ENCODE measurements at places on chromosomes 4 and X. TPM values are rescaled to one million over a fixed set of nuclear protein-coding genes. Genes with fewer than 3 reads are reported as not detected.

GRCh38 chrX:124263743-124264142 is 68.7 kb upstream of the TEX13D start:
- peaks cover 15% of the 10 kb centered on the region for H3K4me1 ChIP-seq
- H3K27me3 ChIP-seq = no peaks in the 10 kb centered on the region
- no peak overlapping the region for H3K27ac ChIP-seq
- no peak overlapping the region for H3K4me3 ChIP-seq

- DNase-seq = no peak
- no peaks in the 10 kb centered on the region for H3K4me1 ChIP-seq
Observed at GRCh38 chrX:2463973-2464676, 36.7 kb downstream of the DHRSX start.

GRCh38 chrX:12443534-12444098 is 305.3 kb downstream of the FRMPD4 start:
- no peaks in the 10 kb centered on the region for H3K27me3 ChIP-seq
- H3K4me3 ChIP-seq = no peak overlapping the region
- no peaks in the 10 kb centered on the region for H3K36me3 ChIP-seq
- no peak for DNase-seq

GRCh38 chr4:17876943-17877342 is 66.2 kb downstream of the NCAPG start:
- H3K27ac ChIP-seq = no peak overlapping the region
- no peaks in the 10 kb centered on the region for H3K36me3 ChIP-seq
- no peaks in the 10 kb centered on the region for H3K27me3 ChIP-seq
- no peaks in the 10 kb centered on the region for H3K4me1 ChIP-seq
- DNase-seq = no peak

GRCh38 chrX:71109051-71109450 is 2.3 kb downstream of the IL2RG start:
- no peak for DNase-seq
- peaks cover 55% of the 10 kb centered on the region for H3K4me1 ChIP-seq
- H3K27me3 ChIP-seq = no peaks in the 10 kb centered on the region
- peaks cover 69% of the 10 kb centered on the region for H3K36me3 ChIP-seq
- peak overlapping the region; percentile 100 for H3K4me3 ChIP-seq

DNA sequence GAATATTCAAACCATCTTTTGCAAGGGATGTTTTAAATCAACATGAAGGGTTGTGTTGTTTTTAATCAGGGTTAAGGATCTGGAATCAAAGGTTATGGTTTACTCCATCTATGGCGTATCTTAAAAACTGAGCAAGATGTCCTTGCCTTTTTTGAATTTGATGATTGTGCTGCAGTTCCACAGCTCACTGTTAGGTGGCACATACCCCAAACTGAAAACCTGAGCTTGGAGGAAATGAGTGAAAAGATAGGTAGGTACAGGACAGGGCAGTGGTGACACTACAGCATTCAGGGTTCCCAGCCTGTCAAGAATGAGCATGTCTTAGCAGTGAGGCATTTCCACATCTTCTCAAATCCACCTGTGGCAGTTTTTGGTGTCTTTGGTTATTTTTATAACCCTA is 13.1 kb upstream of the EOLA1 start:
- peak overlapping the region; percentile 74 for H3K27ac ChIP-seq
- H3K36me3 ChIP-seq = peaks cover 23% of the 10 kb centered on the region
- H3K4me3 ChIP-seq = no peak overlapping the region
- peak; percentile 26 for DNase-seq

DNA sequence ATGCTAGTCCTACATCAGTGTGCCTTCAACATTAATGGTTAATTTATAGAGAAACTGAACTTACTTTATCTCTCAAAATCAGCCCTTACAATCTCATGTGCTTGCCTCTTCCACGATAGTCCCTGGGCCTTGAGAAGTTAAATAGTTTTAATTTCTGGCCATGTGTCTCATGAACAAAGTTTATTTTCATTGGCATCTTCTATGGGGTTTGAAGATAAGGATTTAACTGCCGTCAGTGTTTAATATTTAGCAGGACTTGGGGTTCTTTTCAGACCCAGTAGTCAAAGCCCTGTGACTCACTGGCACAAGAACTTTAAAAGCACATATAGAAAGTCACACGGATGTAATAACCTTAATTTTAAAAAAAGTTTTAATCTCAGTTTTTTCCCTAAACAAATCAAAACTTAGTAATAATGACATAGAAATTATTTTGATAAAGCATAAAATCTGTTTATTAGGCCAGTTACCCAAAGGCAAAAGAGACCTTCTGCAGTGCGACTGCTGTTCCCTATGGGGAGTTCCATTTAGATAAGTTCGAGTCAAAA is 10.1 kb upstream of the MPP1 start:
- no peak for DNase-seq
- H3K4me1 ChIP-seq = peaks cover 8% of the 10 kb centered on the region
- H3K27me3 ChIP-seq = peaks cover 17% of the 10 kb centered on the region
- H3K27ac ChIP-seq = no peak overlapping the region
- H3K36me3 ChIP-seq = no peaks in the 10 kb centered on the region

DNA sequence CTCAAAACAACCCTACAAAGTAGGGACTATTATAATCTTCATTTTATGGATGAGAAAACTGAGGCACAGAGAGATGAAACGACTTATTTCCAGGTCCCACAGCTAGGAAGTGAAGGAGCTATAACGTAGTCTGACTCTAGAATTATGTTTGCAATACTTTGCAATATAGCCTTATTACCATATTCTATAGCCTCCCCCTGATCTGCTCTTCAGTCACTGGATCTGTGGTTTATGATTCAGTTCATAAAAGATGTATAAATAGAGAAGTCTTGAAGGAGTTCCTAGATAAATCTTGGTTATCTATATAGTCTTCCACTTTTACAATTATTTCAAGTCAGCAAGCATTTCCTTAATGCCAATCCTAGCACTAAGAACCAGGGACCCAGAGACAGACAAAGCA is 57.5 kb downstream of the OPHN1 start:
- no peaks in the 10 kb centered on the region for H3K4me1 ChIP-seq
- H3K27me3 ChIP-seq = no peaks in the 10 kb centered on the region
- no peak overlapping the region for H3K4me3 ChIP-seq
- no peak for DNase-seq

GRCh38 chr4:19260346-19260745 is 991.4 kb upstream of the SLIT2 start:
- DNase-seq = no peak
- H3K4me3 ChIP-seq = no peak overlapping the region
- H3K27ac ChIP-seq = no peak overlapping the region
- no peaks in the 10 kb centered on the region for H3K4me1 ChIP-seq
- no peaks in the 10 kb centered on the region for H3K36me3 ChIP-seq
- no peaks in the 10 kb centered on the region for H3K27me3 ChIP-seq

- DNase-seq = peak; percentile 97
- peak within 1 kb of the TSS; percentile 99 for H3K4me3 ChIP-seq
- peaks cover 23% of the 10 kb centered on the region for H3K36me3 ChIP-seq
- H3K27me3 ChIP-seq = peaks cover 15% of the 10 kb centered on the region
- peaks cover 19% of the 10 kb centered on the region for H3K4me1 ChIP-seq
Observed at GRCh38 chr4:147617173-147617840, at the start of gene TMEM184C. TSS of gene TMEM184C (plus strand) at chr4:147617397. CDS start at chr4:147617957, 560 bp downstream.

- peaks cover 7% of the 10 kb centered on the region for H3K4me1 ChIP-seq
- H3K27me3 ChIP-seq = peaks cover 52% of the 10 kb centered on the region
- H3K36me3 ChIP-seq = no peaks in the 10 kb centered on the region
- H3K27ac ChIP-seq = no peak overlapping the region
Observed at GRCh38 chr4:170025523-170026252, 507 bp downstream of the MFAP3L start.

DNA sequence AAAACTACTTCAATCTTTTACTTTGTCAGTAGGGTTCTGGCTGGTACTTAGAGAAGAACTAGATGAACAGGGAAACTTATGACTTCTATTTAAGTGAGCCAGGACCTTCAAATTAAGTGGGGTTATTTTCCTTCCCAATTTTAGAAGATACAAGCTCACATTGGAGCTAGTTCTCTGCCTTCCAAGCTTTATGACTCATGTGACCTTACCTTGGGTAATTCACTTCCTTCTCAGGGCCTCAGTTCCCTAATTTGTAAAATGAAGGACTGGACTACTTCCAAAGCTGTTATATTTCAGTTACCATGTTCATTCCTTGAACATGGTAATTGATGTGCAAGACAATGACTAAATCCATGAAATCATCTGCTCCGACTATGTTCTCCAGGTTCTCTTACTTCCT is 32.0 kb upstream of the DCX start:
- H3K27ac ChIP-seq = no peak overlapping the region
- no peak for DNase-seq
- no peaks in the 10 kb centered on the region for H3K36me3 ChIP-seq
- H3K4me1 ChIP-seq = peaks cover 2% of the 10 kb centered on the region
- H3K27me3 ChIP-seq = no peaks in the 10 kb centered on the region

- no peaks in the 10 kb centered on the region for H3K36me3 ChIP-seq
- peaks cover 3% of the 10 kb centered on the region for H3K27me3 ChIP-seq
- H3K4me1 ChIP-seq = peaks cover 1% of the 10 kb centered on the region
- H3K27ac ChIP-seq = no peak overlapping the region
Observed at GRCh38 chr4:101599620-101600019, 190.9 kb upstream of the BANK1 start.

DNA sequence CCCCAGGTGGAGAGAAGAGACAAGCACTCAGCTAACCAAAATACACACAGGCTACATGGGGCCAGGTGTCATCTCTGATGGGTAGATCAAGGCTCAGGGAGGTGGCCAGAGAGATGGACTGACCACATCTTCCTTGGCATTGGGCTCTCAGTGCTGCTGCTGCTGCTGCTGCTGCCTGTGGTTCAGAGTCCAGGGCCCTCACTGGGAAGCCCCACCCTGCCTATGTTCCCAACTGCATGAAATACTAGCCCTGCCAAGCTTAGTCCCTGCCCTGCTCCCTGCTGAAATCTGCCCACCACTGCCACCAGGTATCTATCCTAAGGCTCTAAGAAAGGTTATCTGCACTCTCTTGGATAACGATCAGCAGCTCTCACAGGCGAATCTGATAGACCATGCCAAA is 118.7 kb downstream of the EFHC2 start:
- H3K36me3 ChIP-seq = no peaks in the 10 kb centered on the region
- no peak for DNase-seq
- H3K4me1 ChIP-seq = no peaks in the 10 kb centered on the region
- H3K4me3 ChIP-seq = no peak overlapping the region
- H3K27me3 ChIP-seq = no peaks in the 10 kb centered on the region

DNA sequence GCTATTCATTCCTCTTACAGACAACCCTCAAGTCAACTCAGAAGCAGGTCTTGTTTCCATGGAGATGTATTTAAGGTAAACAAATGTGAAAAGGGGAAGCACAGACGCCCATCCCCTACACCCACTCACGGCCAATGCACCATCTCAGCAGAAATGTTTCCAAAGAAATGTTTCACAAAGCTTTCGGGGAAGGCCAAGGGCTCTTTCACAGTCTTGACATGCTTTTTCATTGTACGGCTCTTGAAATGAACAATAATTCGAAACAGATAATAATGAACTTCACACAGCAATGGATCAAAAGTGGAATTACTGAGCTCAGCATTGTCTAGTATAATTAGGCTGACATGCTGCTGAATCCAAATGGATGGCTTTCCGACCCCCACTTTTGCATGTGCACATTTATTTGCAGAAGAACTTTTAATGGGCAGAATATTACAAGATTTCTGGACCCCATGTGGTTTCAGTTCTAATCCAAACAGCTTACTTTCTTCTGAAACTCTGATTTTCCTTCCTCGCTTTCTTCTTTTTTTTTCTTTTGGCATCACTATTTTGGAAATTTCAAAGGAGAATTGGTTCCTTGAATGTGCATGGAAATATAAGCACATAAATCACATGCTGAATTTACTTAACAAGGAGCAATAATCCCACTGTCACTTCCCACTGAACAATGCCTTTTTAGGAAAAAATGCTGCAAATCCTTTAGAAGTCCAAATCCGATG is 160.9 kb downstream of the SMIM20 start:
- peaks cover 76% of the 10 kb centered on the region for H3K4me1 ChIP-seq
- H3K27ac ChIP-seq = peak overlapping the region; percentile 99
- H3K4me3 ChIP-seq = peak overlapping the region; percentile 61
- H3K36me3 ChIP-seq = peaks cover 25% of the 10 kb centered on the region

- peak overlapping the region; percentile 20 for H3K27ac ChIP-seq
- no peak for DNase-seq
- H3K4me3 ChIP-seq = no peak overlapping the region
- H3K27me3 ChIP-seq = no peaks in the 10 kb centered on the region
- peaks cover 29% of the 10 kb centered on the region for H3K4me1 ChIP-seq
Observed at GRCh38 chr4:152115794-152116193, 355.0 kb upstream of the GATB start.

DNA sequence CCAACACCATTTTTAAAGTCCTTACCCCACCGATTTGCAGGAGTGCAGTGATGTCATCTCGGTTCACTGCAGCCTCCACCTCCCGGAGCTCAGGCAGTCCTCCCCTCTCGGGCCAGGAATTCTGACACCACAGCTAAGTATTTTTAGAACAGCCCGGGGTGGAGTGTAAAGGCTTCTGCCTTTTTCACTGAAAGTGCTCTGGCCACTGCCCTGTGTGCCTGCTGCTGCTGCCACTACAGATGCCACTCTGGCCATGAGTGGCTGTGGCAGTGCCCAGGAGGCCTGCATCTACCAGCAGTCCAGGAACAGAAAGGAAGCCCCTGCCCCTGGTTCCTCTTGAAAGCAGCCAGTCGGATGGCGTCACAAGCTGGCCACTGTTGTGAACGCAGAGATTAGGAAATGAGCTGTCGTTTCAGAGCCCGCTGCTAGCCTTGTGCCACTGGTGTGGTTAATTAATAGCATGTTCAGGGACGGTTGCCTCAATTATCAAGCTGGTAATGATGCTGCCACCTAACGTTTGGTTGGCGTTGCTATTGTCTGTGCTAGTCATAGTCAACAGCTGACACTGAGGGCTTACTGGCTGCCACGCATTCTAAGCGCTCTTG is 23.6 kb upstream of the TBC1D14 start:
- no peak overlapping the region for H3K4me3 ChIP-seq
- no peaks in the 10 kb centered on the region for H3K27me3 ChIP-seq
- H3K4me1 ChIP-seq = no peaks in the 10 kb centered on the region

DNA sequence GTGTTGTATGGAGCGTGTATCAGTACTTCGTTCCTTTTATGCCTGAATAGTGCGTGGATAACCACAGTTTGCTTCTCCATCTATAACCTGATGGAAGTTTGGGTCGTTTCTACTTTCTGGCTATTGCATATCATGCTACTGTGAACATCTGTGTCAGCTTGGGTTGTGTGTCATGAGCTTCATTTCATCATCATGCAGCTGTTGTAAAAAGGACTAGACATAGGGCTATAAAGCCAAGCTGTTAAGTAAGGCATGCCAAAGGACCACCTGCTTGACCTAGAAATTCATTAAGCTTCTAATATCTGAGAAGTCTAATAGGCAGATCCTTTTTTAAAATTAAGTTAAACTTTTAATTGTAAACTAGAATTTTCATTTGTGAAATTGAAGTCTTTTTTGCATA is 18.4 kb downstream of the SMS start:
- no peaks in the 10 kb centered on the region for H3K27me3 ChIP-seq
- H3K27ac ChIP-seq = no peak overlapping the region
- H3K4me3 ChIP-seq = no peak overlapping the region
- H3K4me1 ChIP-seq = peaks cover 52% of the 10 kb centered on the region

NUDT10 gene
- 0.64 TPM for total RNA-seq

ADH1C gene
- not detected for total RNA-seq

MAGEA12 gene
- not detected for total RNA-seq

MSL3 gene
- total RNA-seq = 32.5 TPM

RASL11B gene
- 0.50 TPM for total RNA-seq

ZFP92 gene
- 2.1 TPM for total RNA-seq

RS1 gene
- total RNA-seq = not detected

GNPDA2 gene
- 16.6 TPM for total RNA-seq

OTUD6A gene
- total RNA-seq = not detected

CT45A3 gene
- not detected for total RNA-seq

YIPF7 gene
- total RNA-seq = not detected
